Right renal cortex interstitium (tissue), 3 donors: ENCODE measurements at places on chromosomes 12 and 14. TPM values are rescaled to one million over a fixed set of nuclear protein-coding genes. Genes with fewer than 3 reads are reported as not detected.

- DNase-seq, result no peak
Observed at GRCh38 chr12:40382217-40382616, 157.4 kb downstream of the LRRK2 start.

DNA sequence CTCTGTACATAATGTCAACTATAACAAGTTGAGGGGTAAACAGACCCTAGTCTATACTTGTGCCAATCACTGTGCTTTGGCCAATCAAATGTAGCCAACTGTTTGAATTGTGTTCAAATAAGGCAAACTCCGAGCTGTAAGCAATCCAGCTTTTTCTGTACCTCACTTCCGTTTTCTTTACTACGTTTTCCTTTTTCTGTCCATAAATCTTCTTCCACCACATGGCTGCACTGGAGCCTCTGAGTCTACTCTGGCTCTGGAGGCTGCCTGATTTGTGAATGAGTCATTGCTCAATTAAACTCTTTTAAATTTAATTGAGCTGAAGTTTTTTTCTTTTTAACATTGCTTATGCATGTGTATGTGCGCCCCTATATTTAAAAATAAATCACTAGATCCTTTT is 29.7 kb downstream of the CLEC1A start:
- DNase-seq, result no peak

DNA sequence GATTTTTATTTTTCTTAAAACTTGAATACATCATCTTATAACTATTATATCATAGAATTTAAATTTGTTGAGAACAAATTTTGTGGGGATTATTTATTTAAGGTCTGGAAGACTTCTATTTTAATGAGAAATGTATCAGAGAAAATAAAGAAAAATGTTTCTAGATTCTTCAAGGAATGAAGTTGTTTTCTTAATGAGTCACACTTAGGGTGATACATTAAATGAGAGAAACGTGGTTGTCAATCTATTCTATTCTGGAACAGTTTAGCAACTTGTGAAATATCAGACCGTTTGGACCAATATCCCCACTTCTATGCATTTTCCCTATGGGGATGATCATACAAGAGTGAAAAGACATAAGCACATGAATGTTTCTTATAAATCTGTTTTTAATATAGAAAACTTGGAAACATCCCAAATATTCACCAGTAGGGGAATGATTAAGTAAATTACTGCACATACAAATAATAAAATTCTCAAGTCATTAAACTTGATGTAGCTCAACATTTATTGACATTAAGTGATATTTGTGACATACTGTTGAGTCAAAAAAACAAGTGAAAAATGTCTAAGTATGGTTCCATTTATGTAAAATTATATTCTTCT is 88.5 kb downstream of the E2F7 start:
- no peak for DNase-seq

DNA sequence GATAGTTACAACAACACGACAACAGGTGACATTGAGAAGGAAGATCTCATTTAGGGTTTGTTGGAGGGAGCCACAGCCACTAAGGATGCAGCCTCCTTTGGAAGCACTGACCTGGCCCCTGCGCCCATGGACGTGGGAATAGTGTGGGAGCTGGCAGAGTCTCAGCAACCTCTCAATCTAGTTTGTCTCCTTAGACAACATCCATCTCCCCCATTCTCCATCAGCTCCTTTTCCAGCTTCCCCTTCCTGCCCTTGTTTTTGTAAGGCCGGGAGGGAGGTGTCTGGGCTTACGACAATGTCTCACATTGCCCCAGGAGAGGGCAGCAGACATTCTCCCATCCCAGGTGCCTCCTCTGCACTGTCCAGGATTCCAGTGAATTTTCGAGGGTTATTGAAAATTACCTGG is 170.2 kb upstream of the PZP start:
- DNase-seq, result no peak

DNA sequence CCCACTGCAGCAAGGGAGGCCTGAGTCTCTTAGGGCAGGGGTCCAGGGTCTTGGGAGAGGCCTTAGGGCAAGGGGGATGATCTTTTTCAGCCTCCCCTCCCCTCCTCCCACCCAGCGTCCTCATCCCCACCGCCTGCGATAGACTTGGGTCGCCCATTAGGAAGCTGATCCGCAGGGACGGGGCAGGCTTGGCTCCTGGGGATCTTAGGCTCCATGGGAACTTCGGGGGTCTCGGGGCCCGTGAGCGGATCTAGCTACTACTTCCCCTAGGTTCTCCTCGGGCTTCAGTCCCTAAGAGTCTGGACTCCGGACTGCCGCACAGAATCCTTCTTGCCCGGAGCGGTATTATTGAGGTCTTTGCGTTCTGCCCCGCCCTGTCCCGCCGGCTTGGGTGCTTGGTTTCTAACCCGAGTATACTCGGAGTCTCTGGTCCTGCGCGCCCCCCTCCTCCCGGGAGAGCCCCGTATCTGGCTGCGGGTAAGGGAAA is 2.2 kb upstream of the PTHLH start:
- no peak for DNase-seq

GRCh38 chr12:5206401-5207175 is 162.9 kb downstream of the KCNA5 start:
- DNase-seq, result no peak

DNA sequence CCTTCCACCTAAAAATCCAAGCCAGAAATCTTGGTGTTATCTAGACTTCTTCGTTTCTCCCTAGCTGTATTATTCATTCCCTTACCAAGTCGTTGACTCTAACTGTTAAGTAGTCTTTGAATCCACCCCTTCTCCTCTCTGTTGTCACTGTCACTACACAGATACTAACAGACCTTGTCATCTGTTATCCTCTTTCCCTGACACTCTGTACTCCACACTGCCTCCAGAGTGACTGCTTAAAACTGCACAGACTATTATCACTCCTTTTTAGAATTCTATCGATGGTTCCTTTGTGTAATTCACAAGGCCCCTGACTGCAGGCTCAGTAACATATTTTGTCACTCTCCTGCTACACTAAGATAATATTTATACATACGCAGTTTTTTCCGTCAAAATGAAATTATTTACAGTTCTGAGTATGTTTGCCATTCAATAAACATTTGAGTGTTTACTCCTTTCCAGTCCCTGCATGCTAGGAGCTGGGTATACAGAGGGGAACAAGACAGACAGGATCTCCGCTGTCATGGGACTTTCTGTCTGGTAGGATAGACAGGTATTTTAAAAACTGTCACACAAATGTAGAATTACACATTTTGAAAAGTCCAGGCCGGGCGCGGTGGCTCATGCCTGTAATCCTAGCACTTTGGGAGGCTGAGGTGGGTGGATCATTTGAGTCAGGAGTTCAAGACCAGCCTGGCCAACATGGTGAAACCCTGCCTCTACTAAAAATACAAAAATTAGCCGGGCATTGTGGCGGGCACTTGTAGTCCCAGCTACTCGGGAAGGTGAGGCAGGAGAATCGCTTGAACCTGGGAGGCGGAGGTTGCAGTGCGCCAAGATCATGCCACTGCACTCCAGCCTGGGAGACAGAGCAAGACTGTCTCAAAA is 3.8 kb downstream of the MARS1 start:
- DNase-seq, result no peak

DNA sequence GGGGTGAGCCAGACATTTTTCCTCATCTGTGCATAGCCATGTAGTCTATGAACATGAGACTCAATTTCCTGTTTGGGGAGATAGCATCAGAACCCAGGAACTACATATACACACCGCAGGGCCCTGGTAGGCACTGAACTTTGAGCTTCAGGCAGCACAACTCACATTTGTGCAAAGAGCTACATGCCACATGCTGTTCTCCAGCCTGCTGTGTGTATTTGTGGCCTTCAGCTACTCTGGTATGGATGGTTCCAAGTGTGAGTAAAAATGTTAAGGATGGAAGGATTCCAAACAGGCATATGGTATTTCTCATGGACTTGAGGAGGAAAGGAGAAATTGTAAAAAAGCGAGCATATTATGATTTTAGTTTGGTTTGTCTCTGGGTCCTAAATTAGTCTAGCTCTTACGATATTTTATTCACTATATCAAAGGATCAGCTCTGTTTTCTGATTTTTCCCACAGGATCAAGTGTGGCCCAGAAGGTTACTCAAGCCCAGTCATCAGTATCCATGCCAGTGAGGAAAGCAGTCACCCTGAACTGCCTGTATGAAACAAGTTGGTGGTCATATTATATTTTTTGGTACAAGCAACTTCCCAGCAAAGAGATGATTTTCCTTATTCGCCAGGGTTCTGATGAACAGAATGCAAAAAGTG is 422.4 kb upstream of the OR4E1 start:
- peak; percentile 29 for DNase-seq

DNA sequence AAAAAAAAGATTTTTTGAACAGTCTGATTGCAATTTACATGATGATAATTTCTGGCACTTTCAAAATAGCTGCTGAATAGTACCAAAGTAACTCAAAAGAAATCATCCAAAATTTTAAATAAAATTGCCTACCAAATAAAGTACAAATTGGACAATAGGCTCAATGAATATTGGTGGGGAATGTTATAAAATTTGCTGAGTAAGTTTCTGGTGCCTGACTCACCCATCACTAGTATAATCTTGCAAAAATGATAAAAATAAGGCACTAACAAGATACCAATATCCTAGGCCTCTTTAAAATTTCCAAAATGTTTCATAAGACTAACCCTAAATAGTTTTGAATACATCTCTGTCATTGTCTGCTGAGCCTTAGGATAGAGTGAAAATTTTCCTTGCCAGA is 145.3 kb upstream of the LRFN5 start:
- no peak for DNase-seq

DNA sequence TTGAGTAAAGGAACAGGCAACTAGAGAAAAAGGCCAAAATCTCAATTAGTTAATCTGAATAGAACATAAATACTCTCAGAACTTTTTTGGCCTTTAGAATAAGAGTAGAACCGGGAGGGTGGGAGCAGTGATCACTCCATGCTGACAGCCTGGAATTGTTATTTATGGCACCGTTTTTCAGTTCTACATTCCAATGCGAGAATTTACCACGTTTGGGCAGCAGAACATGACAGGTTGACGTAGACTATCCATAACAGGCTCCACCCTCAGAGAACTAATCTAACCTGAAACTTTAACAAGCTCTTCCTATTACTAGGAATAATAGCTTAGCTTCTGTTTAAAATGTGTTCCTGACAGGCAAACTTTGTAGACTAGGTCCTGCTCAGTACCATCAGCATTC is 379.1 kb downstream of the SEC23A start:
- DNase-seq, result no peak

GRCh38 chr14:59534361-59534987 is 42.1 kb downstream of the CCDC175 start:
- DNase-seq, result no peak

GRCh38 chr14:80930836-80931389 is 10.6 kb downstream of the CEP128 start:
- no peak for DNase-seq

The DNM1L gene
- polyA plus RNA-seq, result 91.1 TPM

The FOXN4 gene
- polyA plus RNA-seq, result 1.1 TPM

The KRT77 gene
- polyA plus RNA-seq, result not detected

The REP15 gene
- 2.5 TPM for polyA plus RNA-seq

The SOAT2 gene
- polyA plus RNA-seq, result 1.2 TPM

The KRT72 gene
- not detected for polyA plus RNA-seq
